ENCODE measurements at places on chromosomes 16 and 17.

- DNase-seq = no peak
These were observed 111.7 kb downstream of the TANGO6 start for GRCh38 chr16:68954911-68955635.

DNA sequence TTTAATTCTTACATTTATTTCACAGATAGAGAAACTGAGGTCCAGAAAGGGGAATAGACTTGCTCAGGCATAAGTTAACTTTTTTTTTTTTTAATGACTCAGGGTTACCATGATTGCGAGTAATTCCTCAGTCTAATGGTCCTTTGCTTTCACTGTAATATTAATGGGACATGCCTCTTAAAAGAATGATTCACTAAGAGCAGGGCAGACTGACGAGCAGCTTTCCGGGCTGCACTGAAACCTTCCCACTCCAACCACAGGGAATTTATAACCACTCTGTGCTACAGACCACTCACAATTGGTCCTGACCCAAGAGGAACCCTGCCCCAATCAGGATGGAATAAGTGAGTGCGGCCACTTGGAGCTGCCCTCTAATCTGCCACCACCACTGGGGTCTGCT lies 5.7 kb downstream of the HOXB2 start:
- DNase-seq = no peak

DNA sequence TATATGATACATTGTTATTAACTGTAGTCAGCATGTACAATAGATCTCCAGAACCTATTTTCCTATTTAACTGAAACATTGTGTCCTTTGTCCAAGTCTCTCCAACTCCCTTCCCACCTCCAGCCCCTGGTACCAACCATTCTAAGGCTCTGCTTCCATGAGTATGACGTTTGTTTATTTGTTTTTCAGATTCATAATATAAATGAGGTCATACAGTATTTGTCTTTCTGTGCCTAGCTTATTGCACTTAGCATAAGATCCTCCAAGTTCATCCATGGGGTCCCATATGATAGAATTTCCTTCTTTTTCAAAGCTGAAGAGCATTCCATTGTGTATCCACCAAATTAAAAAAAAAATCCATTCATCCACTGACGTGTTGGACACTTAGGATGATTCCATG lies 39.4 kb downstream of the OTOA start:
- DNase-seq = no peak

GRCh38 chr16:76800196-76800595 lies 390.8 kb upstream of the MON1B start:
- DNase-seq = no peak

- peak; percentile 26 for DNase-seq
These were observed 498 bp upstream of the PLEKHG4 start for GRCh38 chr16:67278773-67279295.

DNA sequence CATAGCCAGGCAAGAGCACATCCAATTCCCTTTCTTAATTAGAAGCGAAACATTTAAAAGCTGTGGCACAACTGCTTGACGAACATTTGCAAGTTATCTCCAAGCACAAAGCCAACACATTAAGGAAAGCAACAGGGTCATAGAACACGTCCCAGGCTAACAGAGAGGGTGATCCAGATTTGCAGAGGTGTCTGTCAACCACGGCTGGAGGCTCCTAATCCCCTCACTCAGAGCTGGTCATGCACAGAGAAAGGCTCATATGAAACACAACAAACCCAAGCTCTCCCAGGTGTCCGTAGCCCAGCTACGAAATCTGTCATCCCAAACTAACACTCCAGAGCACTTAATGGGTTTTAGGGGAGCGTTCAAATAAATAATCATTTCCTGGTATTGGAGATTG lies 276.1 kb downstream of the SLC39A11 start:
- DNase-seq = no peak

GRCh38 chr17:76304226-76305134 lies 3.6 kb downstream of the QRICH2 start:
- no peak for DNase-seq

DNA sequence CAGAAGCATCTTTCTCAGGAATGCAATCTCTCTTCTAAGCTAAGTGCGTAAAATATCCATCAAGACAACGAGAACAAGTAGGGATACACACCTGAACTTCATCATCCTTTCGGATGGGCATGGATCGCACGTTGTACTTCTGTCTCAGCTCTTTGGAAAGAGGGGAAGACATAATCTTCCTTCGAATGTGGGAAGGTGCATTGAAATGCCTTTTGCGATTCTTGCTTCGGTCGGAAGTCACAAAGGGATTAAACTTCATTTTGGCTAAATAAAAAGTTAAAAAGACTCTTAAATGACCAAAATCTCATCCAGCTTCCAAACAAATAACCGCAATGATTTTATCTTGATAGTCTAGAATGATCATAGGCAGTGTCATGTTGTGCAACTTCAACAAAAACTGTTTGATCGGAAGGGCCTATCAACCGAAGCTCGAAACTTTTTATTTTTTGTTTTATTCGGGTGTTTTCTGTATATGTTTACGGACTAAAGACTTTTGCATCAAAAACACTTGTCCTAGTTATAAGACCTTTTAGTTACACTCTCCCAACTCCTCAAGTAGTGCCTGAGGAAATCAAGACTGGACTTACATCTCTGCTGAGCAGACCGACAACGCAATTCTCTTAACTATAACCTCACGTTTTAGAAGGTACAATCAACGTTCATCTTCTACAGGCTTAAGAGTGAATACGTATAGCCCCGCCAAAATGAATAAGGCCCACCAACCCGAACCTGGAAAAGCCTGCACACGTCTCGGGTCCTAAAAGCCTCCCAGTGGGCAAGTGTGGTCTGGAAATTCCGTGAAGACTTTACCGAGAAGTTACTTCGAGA lies 727 bp downstream of the RPL26 start:
- DNase-seq = no peak

- no peak for DNase-seq
These were observed 518.5 kb downstream of the CDH13 start for GRCh38 chr16:83145297-83145696.

DNA sequence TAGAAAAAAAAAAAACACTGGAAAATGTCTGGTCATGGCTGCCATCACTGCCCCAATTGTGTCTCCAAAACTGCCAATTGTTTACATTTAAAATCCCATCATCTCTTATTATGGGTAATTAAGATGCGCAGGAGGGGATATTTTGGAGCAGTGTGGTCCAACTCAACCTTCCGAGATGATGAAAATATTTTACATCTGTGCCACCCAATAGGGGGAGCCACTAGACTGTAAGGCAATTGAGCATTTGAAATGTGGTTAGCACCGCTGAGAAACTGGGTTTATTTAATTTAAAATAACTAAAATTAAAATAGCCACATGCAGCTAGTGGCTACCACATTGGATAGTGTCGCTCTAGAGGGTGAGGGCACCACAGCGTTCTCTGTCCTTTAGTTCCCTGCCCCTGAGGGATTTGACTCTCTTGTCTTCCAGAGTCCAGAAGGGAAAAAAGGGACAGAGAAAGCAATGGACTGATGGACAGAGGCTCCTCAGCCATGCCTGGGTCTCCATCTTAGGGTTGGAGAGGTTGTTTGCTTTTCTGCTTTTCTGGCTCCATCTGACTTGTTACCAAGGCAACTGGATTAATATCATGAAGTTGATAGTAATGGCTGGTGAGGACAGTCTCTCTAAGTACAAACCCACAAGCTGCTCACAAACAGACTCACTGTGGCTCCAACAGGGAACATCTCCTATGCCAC lies 3.5 kb downstream of the MPO start:
- no peak for DNase-seq

GRCh38 chr17:45190503-45191255 lies 29.0 kb downstream of the HEXIM2 start:
- DNase-seq = no peak

DNA sequence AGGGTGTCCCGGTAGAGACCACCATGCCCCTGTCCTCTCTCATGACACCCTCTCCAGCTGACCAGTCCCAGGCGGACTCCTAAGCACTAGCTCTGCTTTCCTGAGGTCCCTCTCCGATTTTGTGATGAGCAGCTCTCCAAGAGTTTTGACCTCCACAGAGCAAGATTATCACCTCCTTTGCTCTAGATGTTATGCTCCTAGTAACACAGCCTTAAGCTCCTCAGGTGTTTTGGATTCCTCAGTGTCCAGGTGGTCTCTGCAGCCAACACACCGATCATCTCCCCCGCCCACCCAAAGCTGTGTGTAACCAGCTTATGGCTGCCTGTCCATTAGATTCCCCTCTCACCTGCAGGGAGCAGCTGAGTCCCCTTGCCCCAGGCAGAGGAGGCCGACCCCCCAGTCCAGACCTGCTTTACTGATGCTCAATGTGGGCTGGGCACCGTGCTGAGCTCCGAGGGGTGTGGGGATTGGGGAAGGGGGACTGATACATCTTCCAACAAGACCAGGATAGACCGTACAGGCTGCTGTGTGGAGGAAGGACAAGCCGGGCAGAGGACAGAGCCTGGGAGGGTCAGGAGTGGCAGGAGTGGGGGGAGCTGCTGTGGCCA lies 2.3 kb downstream of the TRPV3 start:
- DNase-seq = no peak

DNA sequence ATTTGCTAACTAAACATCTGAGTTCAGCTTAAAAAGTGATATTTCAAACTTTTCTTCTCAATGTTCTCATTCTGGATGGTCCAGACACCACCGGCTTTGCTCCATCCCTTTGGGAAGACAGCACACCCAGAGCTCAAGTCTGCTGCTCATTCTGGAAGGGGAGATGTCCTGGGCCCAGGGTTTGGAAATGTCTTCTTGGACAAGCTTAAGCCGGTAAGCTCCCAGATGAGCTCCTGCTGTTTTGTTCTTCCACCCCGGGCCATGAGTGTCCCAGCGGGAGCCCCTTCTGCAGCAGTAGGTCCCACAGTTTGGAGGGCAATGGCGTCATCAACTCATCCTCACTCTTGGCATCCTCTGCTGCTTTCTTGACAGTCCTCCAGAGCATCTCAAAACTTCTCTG lies 105.2 kb downstream of the TMEM100 start:
- DNase-seq = no peak

GRCh38 chr17:50474523-50474922 lies 4.1 kb upstream of the RSAD1 start:
- no peak for DNase-seq

DNA sequence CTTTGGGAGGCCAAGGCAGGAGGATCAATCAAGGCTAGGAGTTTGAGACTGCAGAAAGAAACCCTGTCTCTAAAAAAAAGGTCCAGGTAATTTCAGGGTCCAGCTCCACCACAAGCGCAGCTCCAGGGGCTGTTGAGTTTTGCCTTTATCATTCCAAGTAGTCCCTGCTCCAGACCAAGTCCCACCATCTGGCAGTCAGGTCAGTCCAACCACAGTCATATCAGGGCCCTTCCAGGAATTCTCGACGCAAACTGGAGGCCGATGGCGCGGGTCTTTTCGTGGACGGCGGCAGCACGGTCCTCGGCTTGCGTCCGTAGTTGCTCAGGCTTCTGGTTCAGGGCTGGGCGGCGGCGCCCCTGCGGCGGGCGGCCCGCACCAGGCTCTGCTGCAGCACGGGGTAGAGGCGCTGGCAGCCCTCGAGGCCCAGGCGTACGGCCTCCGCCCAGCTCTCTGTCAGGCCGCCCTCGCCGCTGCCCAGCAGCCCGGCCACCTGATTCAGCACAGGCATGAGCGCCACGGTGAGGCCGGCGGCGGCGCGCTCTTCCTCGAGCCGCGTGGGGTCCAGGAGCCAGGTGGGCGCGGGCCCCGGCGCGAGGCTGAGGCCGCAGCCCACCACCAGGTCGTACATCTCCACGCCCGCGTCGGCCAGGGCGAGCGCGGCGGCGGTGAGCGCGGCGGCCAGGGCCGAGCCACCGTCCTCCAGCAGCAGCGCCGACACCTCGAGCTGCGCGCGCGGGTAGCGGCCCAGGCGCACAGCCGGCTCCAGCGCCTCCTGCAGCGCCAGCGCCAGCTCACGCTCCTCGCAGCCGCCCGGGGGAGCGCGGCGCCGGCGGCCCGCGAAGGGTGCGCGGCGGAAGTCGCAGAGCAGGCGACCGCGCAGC lies 752 bp downstream of the EXOSC6 start:
- DNase-seq = no peak

DNA sequence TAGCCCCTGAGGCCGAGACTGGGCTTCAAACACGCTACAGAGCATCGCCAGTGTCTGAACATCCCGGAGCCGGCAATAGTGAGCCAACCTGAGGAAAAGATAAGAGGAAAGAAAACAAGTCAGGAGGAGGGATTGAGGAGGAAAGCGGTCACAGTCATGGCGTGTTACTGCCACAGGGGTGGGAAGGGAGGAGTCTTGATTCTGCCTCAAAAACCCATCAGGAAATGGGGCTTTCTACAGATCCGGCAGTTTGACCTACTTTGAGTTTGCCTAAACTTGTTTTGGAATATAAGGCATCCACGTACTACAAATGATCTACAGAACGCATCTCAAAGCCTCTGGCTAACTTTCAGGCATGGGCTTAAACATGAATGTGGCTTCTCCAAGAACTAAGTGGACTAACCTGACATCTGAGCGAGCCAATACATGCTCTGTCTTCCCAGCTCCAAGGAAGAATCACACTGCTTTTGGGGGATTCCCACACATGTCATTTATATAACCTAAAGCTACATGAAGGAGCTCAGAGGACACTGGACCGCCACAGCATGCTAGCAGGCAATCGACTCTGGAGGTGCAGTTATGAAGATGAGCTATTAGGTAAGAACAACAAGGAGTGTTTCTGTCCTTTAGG lies 96.6 kb downstream of the WDR59 start:
- no peak for DNase-seq

GRCh38 chr16:50096791-50097190 lies 31.0 kb downstream of the HEATR3 start:
- no peak for DNase-seq

DNA sequence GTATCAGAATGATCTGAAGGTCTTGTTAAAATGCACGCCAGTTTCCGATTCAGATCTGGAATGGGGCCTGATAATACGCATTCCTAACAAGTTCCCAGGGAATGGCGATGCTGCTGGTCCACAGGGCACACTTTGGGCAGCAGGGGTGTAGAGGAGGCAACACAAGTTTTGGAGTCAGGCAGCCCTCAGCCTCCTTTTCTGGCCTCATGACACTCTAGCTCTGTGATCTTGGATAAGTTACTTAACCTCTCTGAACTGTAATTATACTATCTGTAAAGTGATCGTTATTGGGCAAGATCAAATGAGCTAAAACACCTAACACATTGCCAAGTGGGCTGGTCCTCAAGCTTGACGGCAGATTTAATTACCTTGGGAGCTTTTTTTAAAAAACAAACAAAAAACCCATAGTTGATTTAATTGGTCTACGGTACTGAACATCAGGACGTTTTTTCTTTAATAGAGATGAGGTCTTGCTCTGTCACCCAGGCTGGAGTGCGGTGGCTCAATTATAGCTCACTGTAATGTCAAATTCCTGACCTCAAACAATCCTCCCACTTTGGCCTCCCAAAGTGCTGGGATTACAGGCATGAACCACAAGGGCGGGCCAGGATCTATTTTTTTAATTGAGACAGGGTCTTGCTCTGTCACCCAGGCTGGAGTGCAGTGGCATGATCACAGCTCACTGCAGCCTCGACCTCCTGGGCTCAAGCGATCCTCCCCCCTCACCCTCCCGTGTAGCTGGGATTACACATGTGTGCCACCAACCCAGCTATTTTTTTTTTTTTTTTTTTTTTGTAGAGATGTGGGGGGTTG lies 10.0 kb upstream of the MRPS23 start:
- DNase-seq = no peak

DNA sequence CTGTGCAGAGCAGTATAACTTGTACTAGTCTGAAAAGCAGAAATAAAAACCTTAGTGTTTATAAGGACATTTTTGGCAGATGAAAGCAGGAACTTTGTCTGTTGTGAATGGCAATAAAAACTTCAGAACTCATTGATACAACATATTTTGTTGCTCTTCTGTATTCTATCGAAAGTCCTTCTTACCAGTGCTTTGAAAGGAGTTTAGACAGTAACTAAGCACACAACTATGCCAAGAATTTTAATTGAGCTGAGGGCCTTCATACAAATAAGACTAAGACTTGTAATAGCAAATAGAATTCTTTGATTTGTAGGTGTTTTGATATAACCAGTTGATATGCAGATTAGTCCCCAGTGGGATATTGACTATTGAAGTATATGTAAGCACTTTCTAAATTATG lies 308.4 kb downstream of the ZFHX3 start:
- no peak for DNase-seq

Data from stimulated activated CD4-positive, alpha-beta T cell treated with anti-CD3 and anti-CD28 coated beads, Interleukin-1b, Interleukin-23, amount 100 ng/mL, for 1 hour (primary cell).